ENCODE measurements at places on chromosomes 2 and 18.

GRCh38 chr2:125455110-125455509 is 1200.8 kb upstream of the GYPC start:
- DNase-seq: peak; percentile 1

- no peak for DNase-seq
Observed at GRCh38 chr2:162065767-162066166, 8.2 kb downstream of the DPP4 start.

DNA sequence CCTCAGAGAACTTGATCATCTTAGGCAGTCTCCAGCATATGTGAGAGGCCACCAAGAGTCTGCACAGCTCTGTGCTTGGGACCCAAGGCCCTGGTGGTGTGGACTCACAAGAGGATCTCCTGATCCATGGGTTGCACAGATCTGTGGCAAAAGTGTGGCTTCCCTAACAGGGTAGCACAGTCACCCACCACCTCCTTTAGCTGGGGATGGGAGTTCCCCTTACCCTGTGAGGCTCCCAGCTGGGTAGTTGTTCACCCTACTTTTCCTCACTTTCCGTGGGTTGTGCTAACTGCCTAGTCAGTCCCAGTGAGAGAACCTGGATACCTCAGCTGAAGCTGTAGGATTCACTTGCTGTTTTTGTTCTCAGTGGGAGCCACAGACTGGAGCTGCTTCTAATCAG is 123.7 kb downstream of the FTCDNL1 start:
- no peak for DNase-seq

- DNase-seq: no peak
Observed at GRCh38 chr2:185393091-185393490, 345.5 kb upstream of the FSIP2 start.

All from fibroblast of upper back skin (primary cell).